ENCODE measurements at places on chromosomes 7 and 10.

- peak; percentile 17 for DNase-seq
Observed at GRCh38 chr10:47024399-47025252, 113.4 kb downstream of the PTPN20 start.

- DNase-seq = peak; percentile 9
Observed at GRCh38 chr7:130486114-130486953, 5.6 kb upstream of the MEST start.

GRCh38 chr7:40647719-40648118 is 512.9 kb downstream of the SUGCT start:
- DNase-seq = no peak

DNA sequence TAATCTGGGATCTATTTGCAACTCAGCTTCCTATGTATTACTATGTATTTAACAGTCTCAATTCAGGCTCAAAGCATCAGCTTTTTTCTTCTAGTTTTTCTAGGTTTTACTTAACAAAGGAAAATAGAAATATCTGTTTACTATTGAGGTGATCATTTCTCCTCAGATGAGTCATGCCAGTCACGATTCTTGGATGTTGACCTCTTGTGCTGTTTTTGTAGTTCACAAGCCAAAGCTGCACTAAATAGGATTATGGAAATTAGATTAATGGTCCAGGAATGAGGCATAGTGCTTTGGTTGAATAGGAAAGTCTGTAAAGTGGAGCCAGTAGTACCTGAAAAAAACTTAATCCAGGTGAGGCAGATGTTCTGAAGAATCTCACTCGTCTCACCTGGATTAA is 198.3 kb upstream of the KAT6B start:
- DNase-seq = no peak

DNA sequence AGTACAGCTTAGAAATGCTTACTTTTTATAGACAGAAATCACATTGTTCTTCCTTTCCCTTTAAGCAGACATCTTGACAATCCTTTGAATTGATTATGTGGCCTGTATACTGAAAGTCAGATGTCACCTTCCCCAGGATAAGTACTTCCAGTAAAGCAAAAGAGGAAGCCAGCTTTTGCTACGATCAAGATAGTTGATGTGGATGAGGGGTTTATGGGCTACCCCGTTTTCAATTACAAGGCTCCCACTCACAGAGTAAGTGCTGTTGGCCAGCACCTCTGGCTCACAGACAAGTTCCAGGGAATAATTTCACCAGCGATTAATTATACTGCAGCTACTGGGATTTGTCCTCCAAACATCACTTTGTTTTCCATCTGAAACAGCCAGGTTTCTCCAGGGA is 95.1 kb upstream of the SAMD8 start:
- no peak for DNase-seq

DNA sequence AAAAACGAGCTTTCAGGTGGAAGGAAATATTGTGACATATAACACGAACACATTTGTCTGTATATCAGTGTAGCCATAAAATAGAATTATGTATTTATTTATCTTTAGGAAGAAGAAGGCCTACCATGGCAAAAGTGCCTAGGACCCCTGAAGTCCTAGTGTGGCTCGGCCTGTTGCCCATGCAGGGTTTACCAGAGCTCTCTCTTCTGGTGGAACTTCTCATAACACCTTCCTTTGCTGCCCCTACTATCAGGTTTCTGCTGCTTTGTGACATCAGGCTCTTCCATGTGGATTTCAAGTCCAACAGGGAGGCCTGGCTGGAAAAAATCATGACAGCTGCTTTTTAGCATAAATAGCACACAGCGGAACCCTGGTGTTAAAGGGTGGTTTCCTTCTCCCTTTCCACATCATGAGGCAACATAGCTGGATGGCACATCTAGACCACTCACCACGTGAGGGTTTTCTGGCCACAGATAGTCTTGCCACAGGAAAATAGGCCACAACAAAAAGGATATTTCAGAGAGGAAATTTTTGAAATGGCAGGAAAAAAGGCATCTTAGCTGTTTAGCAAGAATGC is 44.8 kb upstream of the ADO start:
- no peak for DNase-seq

GRCh38 chr10:51981731-51982130 is 282.3 kb upstream of the CSTF2T start:
- DNase-seq = no peak

- no peak for DNase-seq
Observed at GRCh38 chr7:38880454-38880853, 28.5 kb downstream of the VPS41 start.

DNA sequence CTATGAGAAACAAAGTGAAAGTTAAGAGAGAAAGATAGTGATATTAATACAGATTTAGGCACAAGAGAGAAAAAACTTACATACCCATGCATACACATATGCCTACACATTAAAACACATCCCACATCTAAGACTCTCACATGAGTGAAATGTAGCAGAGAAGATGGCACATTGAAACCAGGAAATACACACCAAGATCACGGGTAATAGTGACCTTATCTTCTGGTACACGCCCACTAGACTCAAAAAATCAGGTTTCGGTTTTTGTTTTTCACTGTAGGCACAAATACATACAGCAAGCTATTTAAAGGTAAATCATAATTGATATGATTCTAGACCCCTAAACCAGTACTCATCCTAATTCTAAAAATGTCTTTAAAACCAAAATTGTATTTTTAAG is 225.2 kb upstream of the TAC1 start:
- no peak for DNase-seq

- no peak for DNase-seq
Observed at GRCh38 chr10:13704964-13705363, 118.2 kb downstream of the PRPF18 start.

DNA sequence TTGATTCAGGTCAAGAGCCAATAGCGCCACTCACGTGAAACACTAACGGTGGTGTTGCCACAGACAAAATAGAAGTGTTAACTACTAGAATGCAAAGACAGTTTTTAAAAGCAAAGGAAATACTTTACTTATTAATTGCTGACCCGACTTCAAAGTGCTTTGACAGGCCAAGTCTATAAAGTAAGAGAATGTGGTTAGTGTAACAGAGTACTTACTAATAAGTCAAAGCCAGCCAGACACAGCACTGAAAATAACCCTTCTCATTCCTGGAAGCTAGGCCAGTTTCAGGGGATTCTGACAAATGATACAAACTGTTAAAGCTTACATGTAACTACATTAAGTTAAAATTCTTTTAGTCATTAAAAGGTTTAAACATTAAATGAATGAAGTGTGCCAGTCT is 50.3 kb downstream of the ENO4 start:
- DNase-seq = no peak

DNA sequence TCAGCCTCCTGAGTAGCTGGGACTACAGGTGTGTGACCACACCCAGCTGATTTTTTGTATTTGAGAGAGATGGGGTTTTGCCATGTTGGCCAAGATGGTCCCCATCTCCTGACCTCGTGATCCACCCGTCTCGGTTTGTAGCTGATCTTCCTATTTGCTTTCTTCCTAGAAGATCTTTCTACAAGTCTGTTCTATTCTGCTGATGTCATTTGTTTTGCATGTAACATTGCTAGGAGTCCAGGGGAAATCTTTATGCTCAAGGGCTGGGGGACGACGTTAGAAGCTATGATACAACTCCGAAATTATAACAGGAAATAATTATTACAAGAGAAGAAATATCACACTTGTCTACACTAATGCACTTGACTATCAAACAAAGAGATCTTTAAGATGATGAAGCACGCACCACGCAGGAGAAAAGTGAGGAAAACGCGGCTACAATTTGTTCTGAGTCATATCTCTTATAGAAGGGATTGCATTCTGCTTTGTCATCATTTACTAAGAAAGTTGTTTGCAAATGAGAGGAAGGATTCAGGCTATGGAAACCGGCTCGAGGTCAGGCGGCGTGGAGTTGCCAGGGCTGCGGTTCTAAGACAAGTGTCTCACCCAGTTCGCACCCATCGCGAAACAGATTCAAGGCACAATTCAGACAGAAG is 103.0 kb upstream of the CARD11 start:
- DNase-seq = no peak

DNA sequence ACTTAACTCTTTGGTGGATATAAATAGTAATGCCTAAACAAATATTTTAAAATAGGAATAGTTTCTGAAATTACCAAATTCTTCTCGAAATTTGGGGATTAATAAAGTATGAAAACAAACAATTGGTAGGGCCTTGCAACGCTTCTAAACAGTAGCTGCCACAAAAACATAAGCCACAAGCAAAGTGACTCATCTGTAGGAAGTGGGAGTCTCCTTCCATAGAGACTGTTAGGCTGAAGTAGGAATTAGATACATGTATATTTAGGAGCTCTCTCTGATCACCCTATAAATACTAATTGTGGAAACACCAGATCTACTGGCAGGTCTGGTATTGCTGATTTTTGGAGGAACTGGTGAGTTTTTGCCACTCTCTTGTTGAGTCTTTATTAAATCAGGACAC is 5.7 kb upstream of the LMOD2 start:
- DNase-seq = no peak

DNA sequence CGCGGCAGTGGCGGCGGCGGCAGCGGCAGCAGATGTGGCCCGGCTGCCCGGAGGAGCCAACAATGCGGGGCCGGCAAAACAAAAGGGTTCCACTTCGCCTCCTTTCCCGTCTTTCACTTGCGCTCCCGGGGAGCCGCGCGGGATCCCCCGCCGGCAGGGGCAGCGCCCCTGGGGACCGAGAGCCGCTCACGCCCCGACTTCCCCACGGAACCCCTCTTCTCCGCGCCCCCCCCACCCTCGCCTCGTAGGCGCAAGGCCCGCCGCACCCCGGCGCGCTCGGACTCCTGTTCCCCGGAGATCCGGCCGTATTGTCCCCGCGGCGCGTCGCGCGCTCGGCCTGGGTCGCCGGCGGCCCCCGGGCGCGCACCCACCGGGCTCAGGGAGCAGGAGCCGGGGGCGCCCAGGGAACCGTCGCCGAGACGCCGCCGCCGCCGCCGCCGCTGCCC is 854 bp downstream of the CTBP2 start:
- DNase-seq = no peak

DNA sequence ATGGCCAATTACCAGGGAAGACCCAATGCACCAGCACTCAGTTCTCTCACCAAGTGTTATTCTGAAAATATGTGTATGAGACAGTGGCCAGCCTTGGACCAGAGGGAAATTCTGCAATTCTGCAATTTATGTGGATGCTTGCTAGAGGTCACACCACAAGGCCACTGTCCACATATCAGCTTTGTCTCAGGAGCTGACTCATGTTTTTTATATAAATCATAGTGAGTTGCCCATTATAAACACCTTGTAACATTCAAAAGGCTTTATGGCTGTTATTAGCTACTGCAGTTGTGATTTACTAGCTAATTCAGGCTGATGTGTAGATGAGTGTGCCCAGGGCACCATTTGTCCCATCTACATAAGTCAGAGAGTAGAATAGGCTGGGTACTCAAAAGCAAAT is 649.0 kb downstream of the LRMDA start:
- DNase-seq = no peak

GRCh38 chr10:25182636-25183035 is 7.8 kb downstream of the GPR158 start:
- DNase-seq = no peak

GRCh38 chr10:77149706-77150105 is 487.9 kb downstream of the KCNMA1 start:
- no peak for DNase-seq

GRCh38 chr10:97895084-97895483 is 45.4 kb downstream of the GOLGA7B start:
- DNase-seq = no peak

DNA sequence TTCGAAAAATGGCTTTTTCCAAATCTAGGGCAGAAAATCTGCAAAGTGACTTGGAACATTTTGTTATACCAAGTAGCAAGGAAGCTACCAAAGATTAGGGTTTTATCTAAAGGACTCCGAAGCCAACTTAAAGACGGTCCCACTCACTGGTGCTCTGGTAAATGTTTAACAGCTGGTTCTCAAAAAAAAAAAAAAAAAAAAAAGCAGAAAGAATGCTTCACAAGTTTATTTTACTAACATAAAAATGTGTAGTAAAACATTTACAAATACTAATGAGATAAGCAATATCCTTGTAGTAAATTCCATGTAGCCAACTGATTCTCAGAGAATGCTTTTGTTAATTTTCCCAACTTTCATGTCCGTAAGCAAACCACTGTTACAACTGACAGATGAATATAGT is 38.4 kb downstream of the TAF3 start:
- DNase-seq = no peak

DNA sequence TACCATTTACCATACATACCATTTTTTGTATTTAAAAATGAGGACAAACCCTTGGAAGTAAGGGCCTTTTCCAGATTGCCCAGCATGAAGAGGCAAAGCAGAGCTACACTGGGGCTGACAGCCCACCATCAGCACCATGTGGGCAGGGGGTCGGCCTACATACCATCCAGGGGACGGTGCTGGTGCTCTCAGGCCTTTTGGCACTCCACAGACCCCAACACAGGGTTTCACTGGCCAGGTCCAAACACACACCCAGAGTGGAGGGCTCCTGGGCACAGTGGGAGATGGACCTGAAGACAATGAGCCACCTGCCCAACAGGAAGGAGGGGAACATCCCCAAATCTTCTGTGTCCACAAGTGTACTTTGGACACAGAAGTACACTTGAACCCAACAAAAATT is 69.2 kb upstream of the CAMK2B start:
- no peak for DNase-seq

DNA sequence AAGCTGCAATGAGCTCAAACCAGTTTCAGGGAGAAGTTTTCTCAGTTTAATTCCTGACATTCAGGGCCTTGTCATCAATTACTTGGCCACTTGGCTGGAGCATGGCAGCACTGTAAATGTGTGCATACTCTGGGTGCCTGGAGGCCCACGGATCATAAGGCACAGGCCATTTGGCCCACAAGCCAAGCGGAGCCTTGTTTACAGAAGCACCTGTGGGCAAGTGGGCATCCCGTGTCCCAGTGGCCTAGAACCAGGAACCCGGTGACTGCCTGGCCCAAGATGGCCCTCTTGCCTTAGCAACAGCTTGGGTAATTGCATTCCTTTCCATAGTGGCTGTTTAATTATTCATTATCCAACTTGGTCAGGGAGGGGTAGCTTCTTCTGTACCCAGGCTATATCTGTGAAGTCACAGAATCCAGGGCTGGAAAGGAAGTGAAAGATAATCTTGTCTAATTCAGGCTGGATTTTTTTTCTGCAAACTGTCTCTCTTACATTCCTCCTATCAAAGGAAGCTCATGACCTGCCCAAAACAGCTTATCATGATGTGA is 426.4 kb upstream of the ZMIZ1 start:
- no peak for DNase-seq

- DNase-seq = no peak
Observed at GRCh38 chr10:29064680-29065079, 224.2 kb upstream of the LYZL1 start.

GRCh38 chr7:2224934-2225333 is 7.8 kb downstream of the MAD1L1 start:
- DNase-seq = no peak

DNA sequence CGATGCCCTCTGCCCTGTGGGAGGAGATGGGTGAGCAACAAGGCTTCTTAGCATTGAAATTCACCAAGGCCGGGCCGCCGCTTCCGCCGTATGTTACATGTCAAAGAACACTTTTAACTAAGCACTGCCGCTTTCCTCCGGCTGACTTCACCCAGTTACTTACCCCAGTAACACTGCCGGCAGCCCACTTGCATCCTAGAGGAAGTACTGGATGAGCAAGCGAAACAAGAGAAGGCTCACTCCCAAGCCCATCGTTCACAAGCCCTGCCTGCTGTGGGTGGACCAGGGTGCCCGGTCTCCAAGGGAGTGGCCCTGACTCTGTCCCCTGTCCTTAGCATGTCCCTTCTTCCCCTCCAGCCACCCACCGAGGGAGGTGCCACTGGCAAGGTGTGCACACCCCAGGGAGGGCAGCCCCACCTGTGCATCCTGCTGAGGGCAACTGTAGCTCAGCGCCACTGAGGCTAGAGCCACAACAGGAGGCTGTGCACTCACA is 73.1 kb upstream of the EBF3 start:
- no peak for DNase-seq

GRCh38 chr7:258476-259190 is 31.3 kb upstream of the FOXL3 start:
- no peak for DNase-seq

All from activated naive CD4-positive, alpha-beta T cell (primary cell).